ENCODE measurements at places on chromosomes 6 and 20.

GRCh38 chr6:167513778-167514177 is 188.9 kb downstream of the TTLL2 start:
- no peak for DNase-seq

DNA sequence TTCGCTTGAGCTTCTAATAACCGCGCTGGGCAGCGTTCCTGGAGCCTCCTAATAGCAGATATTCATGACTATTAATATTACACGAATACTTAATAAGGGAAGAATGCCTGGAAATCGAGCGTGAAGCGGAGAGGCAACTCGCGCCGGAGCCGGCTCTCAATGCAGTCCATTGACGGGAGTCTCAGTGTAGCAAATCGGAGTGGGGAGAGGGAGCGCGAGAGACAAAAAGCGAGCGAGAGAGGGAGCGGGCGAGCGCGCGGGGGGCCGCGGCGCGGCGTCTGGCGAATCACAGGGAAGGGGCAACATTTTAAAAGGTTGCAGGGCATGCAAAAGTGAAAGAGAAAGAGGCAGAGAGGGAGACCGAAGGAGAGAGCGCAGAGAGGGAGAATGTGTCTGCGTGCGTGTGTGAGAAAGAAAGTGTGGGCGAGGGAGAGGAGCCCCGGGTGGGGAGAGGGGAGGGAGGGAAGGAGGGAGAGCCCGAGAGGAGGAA is 2.9 kb downstream of the TFAP2A start:
- DNase-seq: peak; percentile 59

GRCh38 chr6:9761220-9761619 is 653.7 kb downstream of the TFAP2A start:
- no peak for DNase-seq

GRCh38 chr6:118781897-118782296 is 112.1 kb upstream of the ASF1A start:
- DNase-seq: no peak

GRCh38 chr6:131825946-131826345 is 18.1 kb downstream of the ENPP1 start:
- DNase-seq: no peak

- no peak for DNase-seq
Measured at GRCh38 chr6:116234689-116235088, 19.2 kb downstream of the TSPYL4 start.

GRCh38 chr6:130240232-130240631 is 17.5 kb upstream of the SAMD3 start:
- no peak for DNase-seq

DNA sequence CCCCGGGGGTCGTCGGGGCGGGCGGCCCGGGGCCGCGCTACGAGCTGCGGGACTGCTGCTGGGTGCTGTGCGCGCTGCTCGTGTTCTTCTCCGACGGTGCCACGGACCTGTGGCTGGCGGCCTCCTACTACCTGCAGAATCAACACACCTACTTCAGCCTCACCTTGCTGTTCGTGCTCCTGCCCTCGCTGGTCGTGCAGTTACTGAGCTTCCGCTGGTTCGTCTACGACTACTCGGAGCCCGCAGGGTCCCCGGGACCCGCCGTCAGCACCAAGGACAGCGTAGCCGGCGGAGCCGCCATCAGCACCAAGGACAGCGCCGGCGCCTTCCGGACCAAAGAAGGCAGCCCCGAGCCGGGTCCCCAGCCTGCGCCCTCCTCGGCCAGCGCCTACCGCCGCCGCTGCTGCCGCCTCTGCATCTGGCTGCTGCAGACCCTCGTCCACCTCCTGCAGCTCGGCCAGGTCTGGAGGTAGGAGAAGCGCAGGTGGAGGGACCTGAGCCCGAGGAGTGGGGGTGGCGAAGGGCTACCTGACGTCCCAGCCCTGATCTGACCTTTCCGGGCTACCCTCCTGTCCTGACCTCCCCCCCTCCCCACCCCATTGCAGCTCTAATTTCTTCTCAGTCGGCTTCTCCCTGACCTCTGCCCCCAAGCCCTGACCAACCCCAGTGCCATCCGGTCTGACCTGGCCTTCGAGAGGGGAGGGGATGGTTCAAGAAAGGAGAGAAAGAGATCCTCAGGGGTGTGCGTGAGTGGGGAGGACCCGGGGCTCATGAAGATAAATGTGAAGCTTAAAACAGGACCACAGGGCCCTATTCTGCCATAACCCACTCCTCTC is 558 bp downstream of the XKR7 start:
- DNase-seq: no peak
